ENCODE measurements at places on chromosomes 11 and 22.

DNA sequence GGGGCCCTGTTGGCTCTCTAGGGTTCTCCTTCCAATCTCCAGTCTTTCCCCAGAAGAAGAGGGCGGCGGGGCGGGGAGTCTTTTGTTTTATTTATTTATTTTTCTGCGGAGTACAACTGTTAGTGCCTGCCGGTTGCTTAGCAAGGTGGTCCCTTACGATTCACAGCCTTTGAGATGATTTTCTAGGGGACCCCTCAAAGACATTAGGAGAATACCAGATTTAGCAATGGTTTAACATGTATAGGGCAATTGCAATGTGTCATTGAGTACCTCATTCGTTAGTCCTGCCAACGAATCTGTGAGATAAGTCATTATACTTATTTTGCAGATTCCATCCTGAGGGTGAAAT lies 307 bp upstream of the MRPL16 start:
- no peak for DNase-seq

DNA sequence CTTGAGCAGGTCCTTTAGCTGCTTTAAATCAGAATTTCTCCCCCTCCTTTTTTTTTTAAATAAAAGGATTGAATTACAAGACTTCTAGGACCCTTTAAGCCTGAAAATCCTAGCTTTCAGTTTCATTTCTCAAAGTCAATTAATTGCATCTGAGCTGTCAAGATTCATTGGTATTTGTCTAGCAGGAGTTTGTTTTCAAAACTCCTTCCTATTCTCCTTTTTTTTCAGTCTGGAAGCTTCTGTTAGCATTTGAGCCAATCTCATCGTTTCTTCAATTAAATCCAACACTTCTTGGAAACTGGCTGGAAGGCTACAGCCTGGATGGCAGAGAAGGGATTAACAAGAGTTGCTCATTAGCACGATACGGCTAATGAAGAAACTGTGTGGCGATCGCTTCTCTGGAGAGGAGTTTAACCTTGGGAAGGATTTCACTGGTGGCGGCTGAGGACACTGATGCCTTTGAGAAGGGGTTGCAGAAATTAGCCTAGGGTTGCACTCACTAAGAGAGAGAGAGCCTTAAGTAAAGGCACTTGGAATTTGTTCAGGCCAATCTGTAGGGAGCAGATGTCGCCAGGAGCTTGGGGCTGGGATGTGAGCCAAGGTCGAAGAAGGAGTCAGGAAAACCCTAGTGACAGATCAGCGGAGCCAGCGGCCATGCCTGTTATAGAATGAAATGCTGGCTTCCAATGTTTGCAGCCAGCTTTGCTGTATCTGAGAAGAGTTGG lies 43.8 kb upstream of the API5 start:
- DNase-seq = no peak

DNA sequence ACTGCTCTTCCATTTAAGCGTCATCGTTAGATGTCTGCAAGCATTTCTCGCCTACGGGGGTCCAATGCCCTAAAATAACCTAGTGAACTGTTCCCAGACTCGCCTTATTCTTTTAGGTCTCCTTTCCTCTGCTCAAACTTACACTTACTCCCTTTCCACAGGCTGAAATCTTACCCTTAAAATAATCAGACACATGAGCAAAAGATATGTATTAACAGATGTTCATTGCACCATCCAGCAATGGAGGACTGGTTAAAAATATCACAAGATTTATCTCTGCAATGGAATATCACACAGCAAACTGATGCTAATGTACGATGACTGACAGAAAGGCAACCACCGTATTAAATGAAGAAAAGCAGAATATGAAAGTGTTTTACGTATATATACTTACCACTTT lies 1.6 kb upstream of the CSTF3 start:
- DNase-seq = no peak

DNA sequence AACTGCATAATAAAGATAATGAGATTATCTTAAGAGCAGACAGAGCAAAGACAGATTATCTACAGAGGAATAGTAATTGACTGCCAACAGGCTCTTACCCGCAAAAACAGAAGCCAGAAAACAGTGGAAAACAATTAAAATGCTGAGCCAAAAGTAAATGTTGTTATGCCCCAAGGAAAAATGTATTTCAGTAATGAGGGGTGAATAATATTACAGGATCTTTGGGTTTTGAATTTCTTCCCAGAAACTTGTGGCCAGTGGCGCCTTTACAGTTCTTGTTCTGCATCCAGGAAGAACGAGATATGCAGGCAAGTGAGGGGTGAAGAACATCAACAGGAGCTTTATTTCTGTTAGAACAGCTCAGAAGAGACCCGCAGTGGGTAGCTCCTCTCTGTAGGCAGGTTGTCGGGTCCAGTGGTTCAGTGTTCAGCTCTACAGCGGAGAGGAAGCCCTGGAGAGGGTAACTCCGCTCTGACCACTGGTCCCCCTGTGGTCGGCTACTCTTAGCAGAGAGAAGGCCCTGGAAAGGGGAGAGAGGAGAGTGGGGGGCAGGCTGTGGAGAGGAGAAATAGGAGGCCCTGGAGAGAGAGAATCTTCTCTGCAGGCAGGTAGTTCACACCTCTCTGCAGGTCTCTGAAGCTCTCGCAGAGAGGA lies 51.8 kb upstream of the SC5D start:
- DNase-seq = no peak

DNA sequence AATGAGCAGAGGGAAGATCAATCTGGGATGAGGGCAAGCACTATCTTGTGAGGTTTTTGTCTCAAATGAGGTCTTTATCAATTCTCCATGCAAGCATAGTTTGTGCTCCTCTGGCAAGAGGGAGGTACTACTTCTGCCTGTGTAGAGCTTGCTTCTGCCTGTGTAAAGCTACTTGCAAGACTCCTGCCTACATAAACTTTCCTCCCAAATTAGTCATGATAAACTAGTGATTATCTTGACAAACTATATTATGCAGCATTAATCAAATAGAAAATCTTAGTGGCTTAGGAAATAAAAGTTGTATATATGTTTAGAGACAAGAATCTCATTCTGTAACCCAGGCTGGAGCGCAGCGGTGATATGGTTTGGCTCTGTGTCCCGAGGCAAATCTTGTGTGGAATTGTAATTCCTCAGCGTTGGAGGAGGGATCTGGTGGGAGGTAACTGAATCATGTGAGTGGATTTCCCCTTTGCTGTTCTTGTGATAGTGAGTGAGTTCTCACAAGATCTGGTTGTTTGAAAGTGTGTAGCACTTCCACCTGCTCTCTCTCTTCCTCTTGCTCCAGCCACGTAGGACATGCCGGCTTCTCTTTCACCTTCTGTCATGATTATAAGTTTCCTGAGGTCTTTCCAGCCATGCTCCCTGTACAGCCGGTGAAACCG lies 8.0 kb upstream of the MMP10 start:
- no peak for DNase-seq

DNA sequence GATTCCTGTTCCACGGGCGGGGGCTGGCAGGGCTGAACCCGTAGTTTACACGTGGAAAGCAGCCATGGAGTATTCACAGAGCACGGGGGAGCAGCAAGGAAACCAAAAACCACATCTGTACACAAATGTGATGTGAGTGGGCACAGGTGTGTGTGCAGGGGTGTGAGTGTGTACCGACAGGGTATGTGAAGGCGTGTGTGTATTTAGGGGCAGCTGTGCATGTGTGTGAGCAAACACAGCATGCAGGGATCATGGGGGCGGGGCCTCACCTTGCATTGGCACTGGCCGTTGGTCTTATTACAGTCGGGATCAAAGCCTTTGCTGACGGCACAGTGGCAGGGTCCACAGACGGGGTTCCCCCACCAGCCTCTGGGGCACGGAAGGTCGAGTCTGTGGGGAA lies 58.4 kb downstream of the TRMU start:
- DNase-seq = no peak

GRCh38 chr22:24429411-24430365 lies 2.3 kb downstream of the ADORA2A start:
- DNase-seq = no peak
